ENCODE measurements at places on chromosomes 2 and 18. TPM values are rescaled to one million over a fixed set of nuclear protein-coding genes. Genes with fewer than 3 reads are reported as not detected.

Gene RAB1A
- 245 TPM for polyA plus RNA-seq

Gene ALLC
- not detected for polyA plus RNA-seq

Gene LIPG
- 57.4 TPM for polyA plus RNA-seq

Gene NT5DC4
- polyA plus RNA-seq, result 0.20 TPM

DNA sequence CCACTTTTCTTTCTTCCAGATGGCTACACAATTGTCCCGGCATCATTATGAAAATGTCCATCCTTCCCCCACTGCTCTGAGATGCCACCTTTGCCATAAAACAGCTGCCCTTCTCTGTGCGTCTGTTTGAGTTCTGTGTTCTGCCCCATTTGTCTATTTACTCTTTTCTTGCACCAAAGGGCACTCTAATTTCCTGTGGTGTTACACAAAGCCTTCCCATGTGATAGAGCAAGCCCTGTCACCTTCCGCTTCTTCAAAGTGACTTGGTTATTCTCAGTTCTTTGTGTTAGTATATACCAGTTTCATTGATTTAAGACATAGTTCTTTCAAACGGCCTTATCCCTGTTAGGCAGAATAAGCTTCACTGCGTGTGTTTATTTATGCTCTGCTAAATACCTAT, 84.1 kb downstream of the FBXO15 start:
- DNase-seq, result no peak

Gene UGT1A5
- not detected for polyA plus RNA-seq

Measured in left renal cortex interstitium (tissue), 4 donors.